Femur (tissue), 1 donor: ENCODE measurements at places on chromosomes 6 and 20.

GRCh38 chr6:162289972-162290371 is 437.6 kb downstream of the PRKN start:
- DNase-seq: no peak

GRCh38 chr6:56607111-56607752 is 35.5 kb downstream of the DST start:
- DNase-seq: no peak

DNA sequence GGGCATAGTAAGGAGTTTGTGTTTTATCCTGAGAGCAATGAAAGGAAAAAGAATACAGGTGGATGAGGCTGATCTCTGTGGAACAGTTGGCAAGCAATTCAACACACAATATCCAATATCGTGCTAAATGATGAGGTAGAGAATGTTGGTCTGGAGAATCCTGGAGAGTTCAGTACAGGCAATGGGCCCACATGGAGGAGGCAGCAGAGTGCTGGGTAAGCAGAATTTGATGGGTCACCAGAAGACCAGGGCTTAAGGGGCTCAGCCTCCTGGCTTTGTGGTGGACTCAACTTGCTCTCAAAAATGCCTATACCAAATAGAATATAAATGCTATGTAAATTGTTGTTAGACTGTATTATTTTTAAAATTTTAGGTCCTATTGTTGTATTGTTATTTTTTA is 271.5 kb upstream of the JARID2 start:
- no peak for DNase-seq

DNA sequence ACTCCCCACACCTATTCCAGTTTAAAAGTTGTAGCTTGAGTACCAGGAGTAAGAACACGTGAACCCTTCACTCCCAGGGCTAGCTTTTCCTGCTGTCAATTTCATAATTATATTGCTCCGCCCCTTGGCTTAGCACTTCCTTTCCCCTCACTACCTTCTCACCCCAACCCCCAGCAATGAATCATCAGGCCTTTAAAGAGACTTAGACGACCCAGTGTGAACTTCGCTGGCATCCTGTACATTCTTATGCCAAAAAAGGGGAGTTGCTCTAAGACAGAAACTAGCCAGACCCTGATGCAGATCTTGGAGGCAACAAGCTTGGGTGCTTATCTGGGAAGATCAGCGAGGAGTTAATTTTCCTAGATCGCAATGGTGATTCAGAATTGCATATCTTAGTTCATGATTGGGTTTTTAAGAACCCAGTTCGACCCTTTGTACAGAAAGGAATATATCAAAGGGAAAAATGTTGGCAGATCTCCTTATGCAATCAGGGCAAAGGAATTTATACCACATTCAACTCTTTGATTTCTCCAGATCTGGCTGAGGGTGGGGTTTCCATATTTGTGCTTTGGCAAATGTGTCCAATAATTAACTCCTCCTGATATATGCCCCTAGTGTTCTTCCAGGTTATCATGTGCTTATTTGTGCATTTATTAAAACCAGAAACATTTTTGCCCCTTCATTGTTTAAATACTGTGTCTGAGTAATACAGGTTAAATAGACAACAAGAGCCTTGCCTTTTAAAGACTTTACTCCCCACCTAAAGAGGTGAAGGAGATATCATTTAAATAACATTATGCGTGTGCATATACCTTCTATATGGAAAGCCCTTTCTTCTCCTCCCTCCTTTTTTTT is 8.1 kb upstream of the ATXN1 start:
- no peak for DNase-seq

- DNase-seq: no peak
Observed at GRCh38 chr6:84645563-84646266, 118.7 kb downstream of the TBX18 start.

- DNase-seq: no peak
Observed at GRCh38 chr6:153012856-153013255, 10.3 kb upstream of the MTRF1L start.

DNA sequence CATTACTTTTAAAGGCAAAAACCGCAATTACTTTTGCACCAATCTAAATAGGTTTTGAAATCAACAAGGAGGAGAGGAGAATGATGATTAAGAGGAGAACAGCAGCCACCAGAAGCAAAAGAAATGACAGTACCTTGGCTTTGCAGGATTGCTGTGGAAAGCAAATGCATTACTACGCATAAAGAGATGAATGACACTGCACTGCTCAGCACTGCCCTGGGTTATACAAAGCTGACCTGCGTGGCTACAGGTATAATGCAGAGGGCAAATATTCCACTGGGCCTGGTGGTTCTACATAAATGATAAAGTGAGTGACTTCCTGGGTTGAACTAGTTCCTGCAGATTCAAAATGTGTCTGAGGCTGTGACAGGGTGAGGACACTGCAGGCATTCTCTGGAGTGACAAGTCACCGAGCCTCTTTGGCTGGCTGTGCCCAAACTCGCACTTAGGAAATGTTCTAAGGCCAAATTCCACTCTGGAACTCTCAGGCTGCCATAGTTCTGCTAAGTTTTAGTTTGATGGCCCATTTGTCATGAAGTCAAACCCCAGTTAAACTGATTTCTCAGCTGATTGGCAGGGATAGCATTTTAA is 78.6 kb downstream of the INSM1 start:
- no peak for DNase-seq

- no peak for DNase-seq
Observed at GRCh38 chr6:44049989-44050871, 77.0 kb downstream of the MRPL14 start.

- no peak for DNase-seq
Observed at GRCh38 chr6:110295451-110296165, 62.5 kb downstream of the METTL24 start.

- DNase-seq: no peak
Observed at GRCh38 chr6:38804358-38804757, 89.2 kb downstream of the DNAH8 start.

DNA sequence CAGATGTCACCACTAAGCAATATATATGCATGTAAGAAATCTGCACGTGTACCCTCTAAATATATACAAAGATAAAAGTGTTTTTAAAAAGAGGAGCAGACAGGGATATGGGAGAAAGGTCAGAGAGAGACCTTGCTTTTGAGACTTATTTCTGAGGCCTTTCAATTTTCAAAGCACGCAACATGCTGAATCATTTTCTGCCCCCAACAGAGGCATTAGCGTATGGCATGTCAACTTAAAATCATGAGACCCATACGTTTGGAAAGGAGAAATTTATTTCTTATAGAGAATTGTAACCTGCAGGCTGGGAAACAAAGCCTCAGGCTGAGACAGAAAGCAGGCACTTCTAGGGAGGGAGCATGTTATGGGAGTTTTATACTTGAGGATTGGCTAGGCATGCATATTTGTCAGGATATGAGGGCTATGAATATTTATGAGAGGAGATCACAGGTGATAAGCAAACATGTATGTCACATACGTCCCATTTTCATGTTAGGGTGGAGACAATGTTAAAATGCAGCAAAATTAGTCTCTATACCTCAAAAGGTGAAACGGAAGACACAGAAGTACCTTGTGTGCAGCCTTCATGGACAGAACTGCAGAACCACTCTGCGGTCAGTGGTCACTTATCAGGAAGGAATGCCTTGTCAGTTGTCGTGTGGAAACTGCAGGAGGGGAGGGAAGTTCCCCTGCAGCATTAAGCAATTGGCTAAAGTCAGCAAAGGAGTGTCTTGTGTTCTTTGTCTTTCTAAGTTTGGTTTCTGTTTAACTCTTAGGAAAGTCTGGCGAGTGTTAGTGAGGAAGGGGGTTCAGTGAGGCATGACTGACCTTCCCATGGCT is 6.3 kb upstream of the GABRR2 start:
- DNase-seq: peak; percentile 37

DNA sequence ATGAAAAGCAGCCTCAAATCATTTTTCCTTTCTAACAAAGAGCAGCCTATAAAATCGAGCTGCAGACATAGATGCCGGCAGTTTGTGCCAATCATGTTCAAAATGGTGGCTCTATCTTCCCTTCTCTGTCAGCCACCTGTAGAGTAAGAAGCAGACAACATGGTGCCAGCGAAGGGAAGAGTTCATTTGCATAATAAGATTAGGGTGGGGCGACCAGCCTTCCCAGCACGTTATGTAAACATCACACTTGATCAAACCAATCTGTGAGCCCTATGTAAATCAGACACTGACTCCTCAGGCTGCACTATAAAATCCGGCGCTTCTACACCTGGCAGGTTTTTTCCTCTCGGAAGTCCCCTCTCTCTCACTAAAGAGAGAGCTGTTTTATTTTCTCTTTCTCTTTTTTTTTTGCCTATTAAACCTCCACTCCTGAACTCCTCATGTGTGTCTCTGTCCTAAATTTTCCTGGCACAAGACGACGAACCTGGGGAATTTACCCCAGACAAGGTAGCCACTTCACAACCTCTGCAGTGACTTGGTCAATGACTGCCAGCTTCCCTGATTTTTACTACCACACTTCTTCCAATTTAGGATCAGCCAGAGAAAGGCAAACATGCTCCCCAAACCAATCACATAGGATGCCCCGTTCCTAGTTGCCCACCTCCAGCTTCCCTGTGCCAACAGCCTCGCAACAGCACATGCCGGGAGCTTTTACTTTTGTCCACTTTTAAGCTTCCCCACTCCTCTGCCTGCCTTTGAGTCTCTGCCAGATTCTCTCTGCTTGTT is 12.9 kb downstream of the TPMT start:
- no peak for DNase-seq

- no peak for DNase-seq
Observed at GRCh38 chr20:44071526-44072111, 115.4 kb downstream of the JPH2 start.

DNA sequence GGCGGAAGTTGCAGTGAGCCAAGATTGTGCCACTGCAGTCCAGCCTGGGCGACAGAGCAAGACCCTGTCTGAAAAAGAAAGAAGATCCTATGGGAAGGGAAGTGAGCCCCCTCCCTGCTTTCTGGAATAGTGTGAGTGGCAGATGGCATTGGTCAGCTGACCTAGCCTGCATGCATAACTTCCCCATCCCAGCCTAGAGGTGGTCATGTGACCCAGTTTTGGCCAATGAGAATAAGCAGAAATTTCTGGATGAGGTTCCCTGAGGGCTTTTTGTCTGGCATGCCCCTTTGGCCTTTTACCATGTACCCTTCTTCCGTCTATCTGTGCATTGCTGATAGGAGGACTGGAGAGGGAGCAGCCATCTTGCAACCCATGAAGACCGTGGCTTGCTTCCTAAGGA is 269.3 kb downstream of the NRN1 start:
- no peak for DNase-seq

- DNase-seq: no peak
Observed at GRCh38 chr20:1911536-1911935, 16.3 kb downstream of the SIRPA start.

- no peak for DNase-seq
Observed at GRCh38 chr6:157665180-157665579, 157.9 kb upstream of the SNX9 start.

DNA sequence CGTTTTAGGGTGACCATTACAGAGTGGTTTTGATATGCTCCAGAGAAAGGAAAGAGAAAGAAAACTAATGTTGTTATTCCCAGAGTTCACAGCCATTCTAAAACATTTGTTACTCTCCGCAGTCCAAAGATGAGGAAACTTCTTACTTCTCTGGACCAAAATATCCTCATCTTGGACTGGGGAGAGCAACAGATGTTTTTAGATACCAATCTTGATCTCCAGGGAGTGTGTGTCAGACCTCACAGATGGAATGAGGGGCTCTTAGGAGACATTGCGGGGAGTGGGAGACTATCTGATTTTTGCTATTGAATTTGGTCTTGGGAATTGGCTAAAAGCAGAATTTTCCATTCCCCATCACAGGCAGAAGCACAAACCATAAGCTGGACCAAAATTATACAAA is 110.8 kb downstream of the TNFAIP3 start:
- DNase-seq: no peak

DNA sequence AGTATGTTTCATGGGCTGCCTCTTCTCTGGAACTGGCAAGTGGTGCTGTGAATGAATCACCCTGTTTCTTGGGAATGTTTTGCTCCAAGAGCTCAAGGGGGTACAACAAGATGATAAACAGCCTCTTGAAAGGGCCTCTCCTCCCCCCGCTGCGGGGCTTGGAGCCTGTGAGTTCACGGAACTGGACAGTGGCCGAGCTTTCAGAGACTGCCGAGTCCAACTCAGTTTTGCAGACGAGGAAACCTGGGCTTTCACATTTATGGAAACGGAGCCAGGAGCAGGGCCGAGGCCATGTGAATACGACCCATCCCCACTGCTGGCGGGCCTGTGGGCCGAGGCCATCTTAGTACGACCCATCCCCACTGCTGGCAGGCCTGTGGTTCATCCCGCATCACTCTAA is 18.2 kb upstream of the SRC start:
- no peak for DNase-seq

DNA sequence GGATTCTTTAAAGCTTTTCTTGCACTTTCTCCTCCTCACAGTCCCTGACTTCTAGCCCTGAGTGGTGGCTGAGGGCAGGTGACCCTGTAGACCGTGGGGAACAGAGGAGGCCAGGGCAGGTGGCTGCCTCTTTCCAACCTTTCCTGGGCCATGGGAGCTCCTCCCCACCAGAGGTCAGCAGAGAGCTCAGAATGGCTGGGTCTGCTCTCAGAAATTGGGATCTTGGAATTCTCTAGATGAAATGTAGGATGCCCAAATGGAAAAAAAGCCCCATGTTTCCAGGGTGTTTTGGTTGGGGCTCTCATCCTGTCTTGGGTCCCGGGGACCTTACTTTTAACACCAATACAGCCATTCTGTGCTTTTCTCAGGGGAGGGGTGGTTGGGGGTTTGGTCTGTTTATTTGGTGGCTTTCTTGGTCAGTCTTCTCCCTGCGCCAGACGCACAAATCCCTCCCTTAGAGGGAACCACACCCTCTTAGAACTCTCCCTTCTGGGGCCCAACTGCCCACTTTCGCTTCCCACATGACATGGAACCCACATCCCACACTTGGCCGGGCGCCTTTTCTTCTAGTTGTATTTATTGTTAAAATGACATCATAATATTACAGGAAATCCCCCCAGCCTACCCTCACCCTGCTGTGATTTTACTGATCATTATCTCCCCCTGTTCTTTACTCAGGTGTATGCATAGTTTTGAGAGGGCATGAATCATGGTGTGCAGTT is 17.9 kb downstream of the GNAS start:
- peak; percentile 80 for DNase-seq

GRCh38 chr20:62752671-62753501 is 43.4 kb upstream of the MRGBP start:
- no peak for DNase-seq
